B cell (primary cell): ENCODE measurements at places on chromosomes 16 and 17. TPM values are rescaled to one million over a fixed set of nuclear protein-coding genes. Genes with fewer than 3 reads are reported as not detected.

SRCIN1 gene
- total RNA-seq, result 0.44 and 0.66 TPM in 2 replicates

CLEC18B gene
- total RNA-seq, result 0.68 and 1.6 TPM in 2 replicates

DNA sequence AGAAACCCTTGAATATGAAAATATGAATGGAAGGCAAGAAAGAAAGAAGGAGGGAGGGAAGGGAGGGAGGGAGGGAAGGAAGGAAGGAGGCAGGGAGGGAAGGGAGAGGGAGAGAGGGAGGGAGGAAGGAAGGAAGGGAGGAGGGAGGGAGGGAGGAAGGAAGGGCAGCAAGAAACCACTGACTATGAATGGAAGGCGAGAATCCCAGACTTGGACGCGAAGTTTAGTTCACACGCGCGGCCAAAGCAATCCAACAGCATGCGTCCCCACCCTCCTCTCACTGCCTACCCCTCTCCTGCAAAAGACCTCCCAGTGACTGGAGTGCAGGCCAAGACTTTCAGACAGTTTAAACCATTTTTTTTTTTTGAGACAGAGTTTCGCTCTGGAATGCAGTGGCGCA lies 7.9 kb upstream of the SMARCD2 start:
- no peaks in the 10 kb centered on the region for H3K27me3 ChIP-seq
- no peaks in the 10 kb centered on the region for H3K36me3 ChIP-seq
- H3K4me3 ChIP-seq, result no peak overlapping the region
- H3K27ac ChIP-seq, result no peak overlapping the region
- no peak for DNase-seq
- H3K4me1 ChIP-seq, result peaks cover 7% of the 10 kb centered on the region

DNA sequence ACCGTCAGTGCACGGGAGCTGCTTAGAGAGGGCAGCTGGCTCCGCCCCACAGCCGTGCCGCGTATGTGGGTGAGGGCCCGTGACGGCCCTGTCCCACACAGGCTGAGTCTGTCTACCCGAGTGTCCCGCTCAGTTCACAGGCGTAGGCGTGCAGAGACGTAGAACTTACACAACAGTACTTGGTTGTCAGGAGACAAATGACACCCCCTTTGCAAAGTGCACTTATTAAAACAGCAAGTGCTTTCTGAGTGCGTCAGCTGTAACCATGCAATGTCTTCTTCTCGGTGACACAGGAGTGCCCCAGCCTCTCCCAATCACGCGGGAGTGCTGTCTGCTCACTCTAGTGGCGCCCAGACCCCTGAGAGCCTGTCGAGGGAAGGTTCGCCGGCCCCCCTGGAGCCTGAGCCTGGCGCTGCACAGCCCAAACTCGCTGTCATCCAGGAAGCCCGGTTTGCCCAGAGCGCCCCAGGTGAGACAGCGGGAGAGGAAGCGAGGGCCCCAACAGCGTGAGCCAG lies 64.2 kb downstream of the FOXK2 start:
- no peaks in the 10 kb centered on the region for H3K27me3 ChIP-seq
- peaks cover 3% of the 10 kb centered on the region for H3K4me1 ChIP-seq
- no peak for DNase-seq
- H3K27ac ChIP-seq, result no peak overlapping the region
- peaks cover 36% of the 10 kb centered on the region for H3K36me3 ChIP-seq
- H3K4me3 ChIP-seq, result no peak overlapping the region

GRCh38 chr16:90020838-90021382 lies 1.7 kb upstream of the DBNDD1 start:
- no peak for DNase-seq
- H3K4me1 ChIP-seq, result peaks cover 42% of the 10 kb centered on the region
- H3K27me3 ChIP-seq, result no peaks in the 10 kb centered on the region

- no peak overlapping the region for H3K27ac ChIP-seq
- peaks cover 32% of the 10 kb centered on the region for H3K27me3 ChIP-seq
- H3K4me3 ChIP-seq, result no peak overlapping the region
- no peaks in the 10 kb centered on the region for H3K36me3 ChIP-seq
Measured at GRCh38 chr17:43940630-43941029, 1.6 kb downstream of the PPY start.

DNA sequence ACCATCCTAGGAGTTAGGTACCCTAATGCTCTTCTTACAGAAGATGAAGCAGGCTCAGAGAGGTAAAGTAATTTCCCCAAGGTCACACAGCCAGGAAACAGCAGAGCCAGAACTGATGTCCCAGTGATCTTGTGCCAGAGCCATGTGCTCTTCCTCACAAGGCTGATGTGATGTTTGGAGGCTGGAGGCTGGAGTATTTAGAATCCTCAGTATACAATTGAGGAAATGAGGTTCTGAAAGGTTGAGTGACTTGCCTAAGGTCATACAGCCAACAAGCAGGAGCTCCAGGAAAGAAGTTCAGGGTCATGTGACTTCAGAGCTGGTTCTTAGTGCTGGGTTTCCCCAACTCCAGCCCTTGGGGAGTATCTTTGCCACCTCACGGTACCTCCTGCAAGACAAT lies 18.5 kb downstream of the ITPRIPL2 start:
- H3K27ac ChIP-seq, result no peak overlapping the region
- peak; percentile 48 for DNase-seq
- no peak overlapping the region for H3K4me3 ChIP-seq
- peaks cover 7% of the 10 kb centered on the region for H3K4me1 ChIP-seq
- no peaks in the 10 kb centered on the region for H3K36me3 ChIP-seq

DNA sequence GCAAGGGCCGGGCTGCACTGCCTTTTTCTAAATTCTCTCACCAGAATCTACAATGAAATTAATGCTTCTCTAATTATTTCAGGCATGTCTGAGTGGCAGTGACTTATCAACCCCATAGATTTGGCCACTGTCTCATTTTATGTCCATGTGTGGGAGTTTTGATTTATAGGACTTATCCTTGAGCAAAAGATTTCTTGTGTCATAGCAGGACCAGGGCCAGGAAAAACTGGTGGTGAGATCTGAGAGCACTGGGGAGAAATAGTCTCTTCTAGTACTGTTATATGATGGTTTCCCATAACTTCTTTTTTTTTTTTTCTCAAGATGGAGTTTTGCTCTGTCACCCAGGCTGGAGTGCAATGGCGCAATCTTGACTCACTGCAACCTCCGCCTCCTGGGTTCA lies 1.5 kb upstream of the KRT23 start:
- no peak overlapping the region for H3K27ac ChIP-seq
- H3K4me3 ChIP-seq, result no peak overlapping the region
- no peaks in the 10 kb centered on the region for H3K27me3 ChIP-seq
- no peaks in the 10 kb centered on the region for H3K36me3 ChIP-seq
- no peaks in the 10 kb centered on the region for H3K4me1 ChIP-seq

DNA sequence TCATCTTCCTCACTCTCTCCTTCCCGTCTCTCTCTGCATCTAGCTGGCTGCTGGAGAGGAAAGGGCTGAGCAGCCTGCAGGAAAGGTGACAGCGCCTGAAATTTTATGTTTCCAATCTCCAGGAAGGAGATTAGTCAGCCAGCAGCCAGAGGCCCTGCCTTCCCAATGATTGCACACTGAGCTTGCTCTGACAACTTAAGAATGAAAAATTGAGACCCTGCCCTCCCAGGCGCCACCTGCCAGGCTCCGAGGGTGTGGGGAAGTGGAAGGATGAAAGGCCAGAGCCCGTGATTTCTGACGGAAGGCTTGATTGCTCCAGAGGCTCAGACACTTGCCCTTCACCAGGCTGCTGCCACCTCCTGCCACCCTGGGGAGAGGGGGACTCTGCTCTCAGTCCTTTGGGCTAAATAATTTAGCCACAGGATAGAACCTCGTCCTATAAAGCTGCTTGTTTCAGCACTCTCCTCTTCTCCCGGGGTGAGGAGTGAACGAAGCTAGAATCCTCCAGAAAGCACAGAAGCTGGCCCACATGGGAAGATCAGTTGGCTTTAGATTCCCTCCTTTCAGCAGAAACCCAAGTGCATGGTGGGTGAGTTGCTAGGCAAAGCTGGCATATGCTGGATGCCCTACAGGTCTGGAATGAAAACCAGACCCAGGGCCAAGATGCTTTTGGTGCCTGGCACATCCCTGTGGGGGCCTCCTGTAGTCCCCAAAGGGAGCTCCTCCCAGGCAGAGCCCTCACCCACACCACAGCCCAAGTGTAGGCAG lies 33.5 kb downstream of the GRIN2C start:
- DNase-seq, result no peak
- no peaks in the 10 kb centered on the region for H3K4me1 ChIP-seq
- H3K4me3 ChIP-seq, result no peak overlapping the region
- no peak overlapping the region for H3K27ac ChIP-seq
- no peaks in the 10 kb centered on the region for H3K27me3 ChIP-seq
- H3K36me3 ChIP-seq, result no peaks in the 10 kb centered on the region

CLEC19A gene
- not detected in 2 replicates for total RNA-seq

PLA2G10 gene
- not detected in 2 replicates for total RNA-seq

DNA sequence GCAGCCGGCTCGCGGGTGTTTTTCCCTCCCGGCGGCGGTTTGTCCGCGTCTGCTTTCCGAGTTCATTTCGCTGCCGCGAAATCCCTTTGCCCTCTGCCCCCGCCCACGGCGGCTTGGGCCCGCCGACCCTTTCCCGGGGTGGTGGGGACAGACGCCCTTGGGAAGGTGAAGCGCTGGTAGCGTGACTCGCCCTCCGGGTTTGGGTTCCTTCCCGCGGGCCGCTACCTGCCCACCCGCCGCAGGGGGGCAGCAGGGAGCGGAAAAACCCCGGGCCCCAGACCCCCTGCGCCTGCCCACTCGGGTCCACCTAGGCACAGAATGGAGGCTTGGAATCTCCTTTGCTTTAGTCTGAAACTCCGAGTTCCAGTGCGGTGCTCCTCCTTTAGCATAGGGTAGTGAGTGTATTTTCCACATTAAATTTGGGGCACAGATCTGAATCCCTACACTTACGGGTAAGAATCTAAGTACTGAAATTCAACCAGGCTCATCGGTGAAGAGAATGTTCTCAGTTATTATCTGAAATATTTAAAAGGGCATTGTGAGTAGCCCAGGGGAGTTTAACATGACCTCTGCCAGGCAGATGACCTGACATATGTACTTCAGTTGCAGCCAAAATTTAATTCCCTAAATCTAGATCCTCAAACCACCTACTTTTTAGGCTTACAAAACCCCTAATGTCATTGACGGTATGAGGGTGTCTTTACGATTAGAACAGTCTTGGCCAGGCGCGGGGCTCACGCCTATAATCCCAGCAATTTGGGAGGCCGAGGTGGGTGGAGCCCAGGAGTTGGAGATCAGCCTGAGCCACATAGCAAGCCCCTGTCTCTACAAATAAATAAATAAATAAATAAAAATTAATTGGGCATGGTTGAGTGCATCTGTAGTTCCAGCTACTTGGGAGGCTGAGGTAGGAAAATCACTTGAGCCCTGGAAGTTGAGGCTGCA lies 1.0 kb downstream of the NME2 start:
- peaks cover 20% of the 10 kb centered on the region for H3K36me3 ChIP-seq
- peaks cover 9% of the 10 kb centered on the region for H3K4me1 ChIP-seq
- peak overlapping the region; percentile 77 for H3K27ac ChIP-seq
- peak; percentile 80 for DNase-seq
- H3K4me3 ChIP-seq, result peak overlapping the region; percentile 74

GRCh38 chr17:15265131-15265530 lies at the start of gene PMP22:
Gene PMP22 (minus strand): TSS chr17:15265326. CDS start chr17:15260727, 4,599 bp downstream.
- DNase-seq, result no peak
- H3K36me3 ChIP-seq, result no peaks in the 10 kb centered on the region
- H3K4me3 ChIP-seq, result no peak within 1 kb of the TSS
- no peak within 1 kb of the TSS for H3K27ac ChIP-seq
- H3K4me1 ChIP-seq, result peaks cover 9% of the 10 kb centered on the region

PRAC2 gene
- total RNA-seq, result not detected in 2 replicates

DNA sequence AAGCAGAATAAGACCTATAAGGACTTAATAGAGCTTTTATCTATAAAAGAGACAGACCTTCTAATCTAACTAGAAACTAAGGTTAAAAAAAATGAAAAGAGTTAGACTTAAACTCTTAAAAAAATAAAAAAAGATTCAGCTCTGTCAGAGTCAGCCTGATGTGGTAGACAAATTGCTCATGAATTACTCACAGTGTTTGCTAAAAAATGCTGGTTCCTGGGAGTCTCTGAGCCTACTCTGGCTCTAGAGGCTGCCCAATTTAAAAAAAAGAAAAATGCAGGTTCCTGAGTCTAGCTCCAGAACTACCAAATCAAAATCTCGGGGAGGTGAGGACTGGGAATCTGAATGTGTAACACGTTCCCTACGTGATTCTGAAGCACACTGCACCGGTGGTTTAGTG lies 18.1 kb downstream of the SOST start:
- H3K27ac ChIP-seq, result no peak overlapping the region
- H3K27me3 ChIP-seq, result peaks cover 13% of the 10 kb centered on the region
- no peaks in the 10 kb centered on the region for H3K4me1 ChIP-seq
- no peaks in the 10 kb centered on the region for H3K36me3 ChIP-seq

- no peaks in the 10 kb centered on the region for H3K4me1 ChIP-seq
- H3K4me3 ChIP-seq, result no peak overlapping the region
- no peak overlapping the region for H3K27ac ChIP-seq
- no peak for DNase-seq
Measured at GRCh38 chr17:29073520-29073919, 30.6 kb downstream of the PIPOX start.

DNA sequence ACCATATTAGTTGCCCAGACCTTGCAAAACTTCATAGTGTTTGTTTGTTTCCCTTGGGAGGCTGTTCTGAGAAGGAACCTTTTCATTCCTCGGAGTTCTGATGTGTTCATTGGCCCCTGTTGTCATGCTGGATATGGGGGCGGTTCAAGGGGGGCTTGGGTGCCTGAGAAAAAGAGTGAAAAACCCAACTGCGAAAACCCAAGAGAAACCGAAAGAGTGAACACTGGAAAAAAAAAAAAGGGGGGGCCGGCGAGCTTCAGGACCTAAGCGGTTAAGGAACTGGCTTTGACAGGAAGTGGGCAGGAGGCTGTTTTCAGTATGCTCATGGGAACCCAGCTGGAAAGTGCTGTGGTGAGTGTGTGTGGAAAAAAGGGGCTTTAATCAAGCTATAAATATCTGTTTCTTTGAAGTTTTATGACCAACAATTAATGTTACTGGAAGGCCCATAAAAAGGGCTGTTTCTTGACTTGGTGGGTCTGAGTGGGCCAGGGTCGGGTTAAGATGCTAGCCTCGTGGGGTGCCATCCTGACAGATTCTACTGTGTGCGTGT lies 510.7 kb downstream of the MAF start:
- no peaks in the 10 kb centered on the region for H3K27me3 ChIP-seq
- peak overlapping the region; percentile 7 for H3K4me3 ChIP-seq
- no peaks in the 10 kb centered on the region for H3K36me3 ChIP-seq
- peaks cover 48% of the 10 kb centered on the region for H3K4me1 ChIP-seq

DNA sequence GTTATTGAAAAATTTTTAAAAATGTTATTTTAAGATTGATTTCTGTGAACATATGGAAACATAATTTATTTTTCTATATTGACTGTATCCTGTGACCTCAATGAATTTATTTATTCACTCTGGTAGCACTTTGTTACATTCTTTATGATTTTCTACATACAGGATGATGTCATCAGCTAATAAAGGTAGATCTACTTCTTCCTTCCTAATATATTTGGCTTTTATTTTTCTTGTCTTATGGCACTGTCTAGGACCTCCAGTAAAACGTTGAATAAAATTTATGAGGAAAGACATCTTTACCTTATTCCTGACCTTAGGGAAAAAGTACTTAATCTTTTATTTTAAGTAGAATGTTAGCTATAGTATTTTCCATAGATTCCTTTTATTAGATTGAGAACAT lies 78.8 kb upstream of the MAF start:
- no peaks in the 10 kb centered on the region for H3K36me3 ChIP-seq
- no peak overlapping the region for H3K27ac ChIP-seq
- H3K27me3 ChIP-seq, result no peaks in the 10 kb centered on the region
- H3K4me3 ChIP-seq, result no peak overlapping the region

TAC4 gene
- total RNA-seq, result not detected in 2 replicates
